ENCODE measurements at places on chromosomes 5 and 9. TPM values are rescaled to one million over a fixed set of nuclear protein-coding genes. Genes with fewer than 3 reads are reported as not detected.

GRCh38 chr9:106075960-106076327 is 381.6 kb downstream of the TMEM38B start:
- H3K27me3 ChIP-seq, result no peaks in the 10 kb centered on the region
- DNase-seq, result no peak
- H3K4me3 ChIP-seq, result no peak overlapping the region
- H3K4me1 ChIP-seq, result no peaks in the 10 kb centered on the region
- H3K36me3 ChIP-seq, result no peaks in the 10 kb centered on the region
- H3K27ac ChIP-seq, result no peak overlapping the region

DNA sequence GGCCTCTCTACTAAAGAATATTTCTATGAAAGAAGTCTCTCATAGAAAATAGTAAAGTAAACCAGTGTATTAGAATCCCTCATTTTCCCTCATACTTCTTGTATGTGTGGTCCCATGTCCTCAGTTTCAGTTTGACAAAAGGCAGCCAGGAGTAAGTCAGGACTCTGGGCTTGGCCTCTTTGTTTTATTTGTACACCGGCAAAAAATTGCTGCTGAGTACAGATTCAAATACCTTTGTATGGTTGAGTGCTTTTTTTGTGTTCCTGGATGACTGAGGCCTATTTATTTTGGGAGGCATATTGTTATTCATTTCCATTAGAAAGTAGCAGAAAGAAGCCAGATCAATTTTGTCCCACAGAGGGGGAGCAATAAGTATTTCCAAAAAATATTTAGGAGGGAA is 47.3 kb upstream of the CEP78 start:
- no peaks in the 10 kb centered on the region for H3K27me3 ChIP-seq

DNA sequence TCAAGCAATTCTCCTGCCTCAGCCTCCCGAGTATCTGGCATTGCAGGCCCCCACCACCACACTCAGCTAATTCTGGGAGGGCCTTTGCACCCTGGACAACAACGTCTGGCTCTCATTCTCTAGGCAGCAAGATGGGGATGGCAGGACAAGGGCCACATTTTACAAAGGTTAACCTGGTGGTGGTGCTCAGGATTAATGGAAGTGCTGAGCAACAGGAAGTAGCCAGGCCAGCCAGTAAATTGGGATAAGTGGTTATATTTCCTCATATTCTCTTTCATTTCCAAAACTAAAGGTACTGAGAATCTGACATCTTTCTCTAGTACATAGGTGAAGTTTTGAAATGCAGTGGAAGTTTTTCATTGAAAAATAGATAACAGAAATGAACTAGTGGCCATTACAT is 24.7 kb upstream of the ASPN start:
- no peaks in the 10 kb centered on the region for H3K27me3 ChIP-seq
- DNase-seq, result no peak
- H3K27ac ChIP-seq, result no peak overlapping the region
- no peaks in the 10 kb centered on the region for H3K4me1 ChIP-seq
- H3K36me3 ChIP-seq, result no peaks in the 10 kb centered on the region

DNA sequence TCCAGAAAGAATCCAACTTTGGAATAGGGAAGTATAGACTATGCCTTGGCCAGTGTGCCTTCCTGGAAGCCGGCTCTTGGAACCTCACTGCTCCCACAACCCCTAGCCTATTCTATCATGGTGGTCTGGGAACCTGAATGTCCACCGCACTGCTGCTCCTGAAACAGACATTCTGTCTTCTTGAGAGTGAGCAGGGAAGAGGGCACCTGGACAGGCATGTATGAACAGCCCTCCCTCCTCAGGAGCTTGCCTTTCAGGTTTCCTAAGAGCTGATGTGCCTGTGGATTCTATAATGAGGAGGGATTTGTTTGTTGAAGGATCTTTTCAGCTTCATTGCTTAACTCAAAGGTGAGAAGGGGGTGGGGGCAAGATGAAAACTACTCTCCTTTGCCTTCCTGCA is 55.1 kb upstream of the XPA start:
- no peak for DNase-seq
- no peaks in the 10 kb centered on the region for H3K4me1 ChIP-seq
- H3K4me3 ChIP-seq, result no peak overlapping the region
- H3K36me3 ChIP-seq, result no peaks in the 10 kb centered on the region
- peaks cover 11% of the 10 kb centered on the region for H3K27me3 ChIP-seq

GRCh38 chr5:173329491-173330337 is 1.5 kb upstream of the STC2 start:
- DNase-seq, result no peak
- H3K4me1 ChIP-seq, result peaks cover 14% of the 10 kb centered on the region
- H3K27ac ChIP-seq, result no peak overlapping the region
- peaks cover 9% of the 10 kb centered on the region for H3K27me3 ChIP-seq
- no peaks in the 10 kb centered on the region for H3K36me3 ChIP-seq

- no peak overlapping the region for H3K4me3 ChIP-seq
- no peaks in the 10 kb centered on the region for H3K4me1 ChIP-seq
- H3K27me3 ChIP-seq, result no peaks in the 10 kb centered on the region
- H3K27ac ChIP-seq, result no peak overlapping the region
Observed at GRCh38 chr5:34626036-34626435, 30.1 kb upstream of the RAI14 start.

DNA sequence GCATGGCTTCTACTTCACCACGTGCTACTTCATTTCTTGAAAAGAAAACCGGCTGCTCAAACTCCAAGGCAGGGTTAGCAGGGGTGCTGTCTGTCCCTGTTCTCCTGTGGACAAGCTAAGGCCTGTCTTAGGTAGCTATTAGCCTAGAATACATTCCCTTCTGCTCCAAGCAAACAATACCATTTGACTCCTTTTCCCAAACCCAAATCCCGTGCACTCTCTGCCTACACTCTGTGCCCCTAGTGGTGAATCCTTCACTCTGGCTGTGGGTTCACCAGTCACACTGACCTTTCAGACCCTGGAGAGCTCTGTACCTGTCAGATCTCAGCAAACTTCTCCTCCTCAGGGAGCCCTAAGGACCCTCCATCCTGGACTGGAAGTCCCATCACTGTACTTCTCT is 211.6 kb downstream of the SLIT3 start:
- no peak overlapping the region for H3K4me3 ChIP-seq
- H3K27me3 ChIP-seq, result no peaks in the 10 kb centered on the region
- no peaks in the 10 kb centered on the region for H3K4me1 ChIP-seq
- H3K36me3 ChIP-seq, result no peaks in the 10 kb centered on the region
- no peak for DNase-seq

- H3K27ac ChIP-seq, result no peak overlapping the region
- DNase-seq, result no peak
- no peak overlapping the region for H3K4me3 ChIP-seq
- H3K4me1 ChIP-seq, result no peaks in the 10 kb centered on the region
Observed at GRCh38 chr5:9861666-9862256, 231.6 kb upstream of the TAS2R1 start.

DNA sequence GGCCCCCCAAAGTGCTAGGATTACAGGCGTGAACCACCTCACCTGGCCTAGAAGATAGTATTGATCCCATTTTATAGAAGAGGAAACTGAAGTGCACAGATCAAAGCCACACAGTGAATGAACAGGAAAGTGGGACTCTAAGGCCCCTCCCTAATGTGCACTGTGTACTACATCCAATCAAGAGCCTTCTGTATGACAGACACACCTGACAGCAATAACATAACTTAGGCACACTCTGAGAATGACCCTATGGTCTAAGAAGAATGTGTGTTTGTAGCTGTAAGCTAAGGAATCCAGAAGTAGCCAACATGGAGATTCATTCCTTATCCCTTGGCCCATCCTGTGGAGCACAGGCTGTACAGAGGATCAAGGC is 271.2 kb downstream of the SMARCA2 start:
- DNase-seq, result no peak
- no peak overlapping the region for H3K27ac ChIP-seq
- no peaks in the 10 kb centered on the region for H3K4me1 ChIP-seq
- H3K4me3 ChIP-seq, result no peak overlapping the region
- H3K27me3 ChIP-seq, result no peaks in the 10 kb centered on the region
- no peaks in the 10 kb centered on the region for H3K36me3 ChIP-seq

DNA sequence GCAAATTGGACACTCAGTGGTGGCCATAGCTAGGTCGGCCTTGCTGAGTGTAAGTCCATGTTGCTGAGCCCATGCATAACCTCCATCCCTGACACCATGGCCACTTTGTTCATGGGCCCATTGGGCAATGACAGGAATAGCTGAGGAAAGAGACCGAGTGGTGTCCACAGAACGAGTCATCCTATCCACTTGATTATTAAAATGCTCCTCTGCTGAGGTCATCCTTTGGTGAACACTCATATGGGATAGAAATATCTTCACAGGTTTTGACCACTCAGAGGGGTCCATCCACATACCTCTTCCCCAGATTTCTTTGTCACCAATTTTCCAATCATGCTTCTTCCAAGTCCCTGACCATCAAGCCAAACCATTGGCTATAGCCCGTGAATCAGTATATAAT is 63.6 kb downstream of the PPIC start:
- H3K36me3 ChIP-seq, result no peaks in the 10 kb centered on the region
- no peak overlapping the region for H3K27ac ChIP-seq
- no peaks in the 10 kb centered on the region for H3K27me3 ChIP-seq
- DNase-seq, result no peak
- H3K4me1 ChIP-seq, result no peaks in the 10 kb centered on the region
- H3K4me3 ChIP-seq, result no peak overlapping the region

DNA sequence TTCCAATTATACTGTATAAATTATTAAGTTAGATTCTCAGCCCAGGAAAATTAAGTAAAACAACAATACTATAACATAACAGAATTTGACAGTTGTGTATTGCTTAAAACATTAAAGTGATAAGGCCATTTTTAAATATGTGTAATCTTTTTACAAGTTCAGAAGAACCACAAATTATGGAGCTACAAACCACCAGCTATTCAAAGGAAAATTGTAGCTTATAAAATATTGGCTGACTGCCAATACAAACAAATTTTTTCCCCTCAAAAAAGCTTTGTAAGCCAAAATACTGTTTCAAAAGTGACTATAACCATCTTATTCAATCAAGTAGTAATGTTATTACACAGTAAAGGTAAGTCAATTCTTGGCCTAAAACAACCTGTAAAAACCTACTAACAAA is 21.9 kb downstream of the STRBP start:
- peaks cover 35% of the 10 kb centered on the region for H3K4me1 ChIP-seq
- H3K27me3 ChIP-seq, result no peaks in the 10 kb centered on the region
- DNase-seq, result no peak
- H3K27ac ChIP-seq, result no peak overlapping the region

DNA sequence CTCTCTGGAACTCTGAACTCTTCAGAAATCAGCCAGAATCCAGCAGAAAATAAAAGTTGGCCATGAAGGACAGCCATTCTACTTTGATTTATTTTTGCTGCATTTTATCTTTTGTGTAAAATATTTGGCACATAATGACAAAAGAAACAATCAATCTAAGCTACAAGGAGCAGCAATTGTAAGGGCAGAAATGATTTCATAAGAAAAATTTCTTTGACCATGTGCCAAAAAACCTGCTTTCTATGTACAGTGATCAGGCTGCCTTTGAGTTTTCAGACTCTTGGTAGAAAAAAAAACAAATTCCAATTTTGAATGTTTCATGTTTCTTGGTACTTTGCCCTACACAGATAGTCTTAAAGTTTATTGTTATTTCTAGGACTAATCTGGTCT is 69.8 kb upstream of the SLC1A3 start:
- H3K4me3 ChIP-seq, result no peak overlapping the region
- H3K27me3 ChIP-seq, result no peaks in the 10 kb centered on the region
- DNase-seq, result no peak
- no peaks in the 10 kb centered on the region for H3K4me1 ChIP-seq

DNA sequence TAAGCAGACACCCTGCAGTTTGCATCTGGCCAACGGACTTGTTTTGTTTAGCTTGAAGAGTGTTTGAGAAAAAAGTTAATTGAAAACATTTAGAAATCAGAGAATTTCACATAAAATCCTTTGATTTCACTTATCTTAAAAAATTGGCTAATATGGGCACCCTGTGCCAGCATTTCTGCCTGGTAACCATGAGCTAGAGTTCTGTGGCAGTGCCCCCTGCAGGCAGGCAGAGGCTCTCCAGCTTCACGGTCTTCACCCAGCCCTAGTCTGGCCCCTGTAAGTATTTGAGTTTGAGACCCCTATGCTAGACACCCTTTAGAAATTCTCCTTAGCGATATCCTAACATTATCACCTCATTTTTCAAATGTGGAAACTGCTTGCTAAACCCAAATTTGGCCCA is 18.8 kb upstream of the FANCC start:
- DNase-seq, result no peak
- H3K27ac ChIP-seq, result no peak overlapping the region
- H3K36me3 ChIP-seq, result no peaks in the 10 kb centered on the region
- no peaks in the 10 kb centered on the region for H3K4me1 ChIP-seq
- no peak overlapping the region for H3K4me3 ChIP-seq

- no peaks in the 10 kb centered on the region for H3K4me1 ChIP-seq
- no peaks in the 10 kb centered on the region for H3K36me3 ChIP-seq
- no peak overlapping the region for H3K4me3 ChIP-seq
- no peak overlapping the region for H3K27ac ChIP-seq
- DNase-seq, result no peak
Observed at GRCh38 chr9:16959391-16959790, 88.9 kb upstream of the BNC2 start.

- DNase-seq, result no peak
- no peak overlapping the region for H3K27ac ChIP-seq
- H3K4me1 ChIP-seq, result no peaks in the 10 kb centered on the region
- H3K27me3 ChIP-seq, result no peaks in the 10 kb centered on the region
Observed at GRCh38 chr5:127834094-127834531, 130.9 kb downstream of the CCDC192 start.

FGF1 gene
- not detected for total RNA-seq

LNPEP gene
- total RNA-seq, result 101 TPM

PCDHGA12 gene
- 2.8 TPM for total RNA-seq

GRM6 gene
- total RNA-seq, result not detected

CD274 gene
- total RNA-seq, result 7.0 TPM

EGFLAM gene
- total RNA-seq, result not detected

Data from B cell (primary cell).